ENCODE measurements at places on chromosomes 11 and 22. TPM values are rescaled to one million over a fixed set of nuclear protein-coding genes. Genes with fewer than 3 reads are reported as not detected.

GRCh38 chr11:10405865-10406592 lies 49.0 kb upstream of the AMPD3 start:
- DNase-seq, result peak; percentile 93

GRCh38 chr11:134267461-134267860 lies 8.7 kb upstream of the GLB1L3 start:
- no peak for DNase-seq

GRCh38 chr11:47175746-47176327 lies 842 bp downstream of the ARFGAP2 start:
- DNase-seq, result no peak

- DNase-seq, result no peak
These were observed 10.9 kb upstream of the FGF3 start for GRCh38 chr11:69830086-69830485.

Gene KCNA4
- total RNA-seq, result 1.4 TPM

Gene SMIM35
- not detected for total RNA-seq

- DNase-seq, result no peak
These were observed 762 bp downstream of the ANKRD13D start for GRCh38 chr11:67289651-67290479.

DNA sequence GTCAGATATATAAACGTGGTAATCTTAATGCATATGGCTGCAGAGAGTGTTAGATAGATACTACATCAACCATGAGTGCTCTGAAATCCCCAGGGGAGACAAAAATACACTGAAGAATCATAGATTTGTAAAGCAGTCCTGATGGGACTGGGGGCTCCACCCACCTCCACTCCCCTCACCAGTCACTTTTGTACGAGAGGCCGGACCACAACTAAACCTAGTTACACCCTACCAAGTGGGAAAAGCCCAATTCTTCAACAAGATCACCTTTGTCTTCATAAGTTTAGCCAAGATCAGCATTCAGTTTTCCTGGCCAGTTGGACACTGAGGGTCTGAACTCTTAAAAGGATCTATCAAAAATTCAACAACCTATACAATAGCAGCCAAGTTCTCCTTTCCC lies 1.5 kb downstream of the SF1 start:
- no peak for DNase-seq

- DNase-seq, result peak; percentile 95
These were observed 20.6 kb downstream of the PARVA start for GRCh38 chr11:12397931-12398334.

DNA sequence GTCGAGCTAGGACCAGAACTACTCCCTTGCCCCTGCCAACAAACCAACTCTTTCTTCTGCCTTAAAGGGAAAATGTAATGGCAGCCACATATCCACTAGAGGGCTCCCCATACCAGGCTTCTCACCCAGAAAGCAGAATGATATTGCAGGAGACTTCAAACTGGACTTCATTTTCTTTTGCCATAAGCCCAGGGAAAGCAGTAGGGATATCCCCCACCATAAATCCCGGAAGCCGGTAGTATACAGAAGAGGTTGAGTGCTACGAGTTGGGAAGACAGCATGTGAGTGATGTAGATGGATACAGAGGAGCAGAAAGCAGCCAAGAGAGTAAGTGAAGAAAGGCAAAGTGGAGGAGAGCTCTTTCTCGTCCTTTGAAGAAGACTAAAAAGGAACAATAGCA lies 12.1 kb downstream of the PLAAT5 start:
- DNase-seq, result peak; percentile 89

DNA sequence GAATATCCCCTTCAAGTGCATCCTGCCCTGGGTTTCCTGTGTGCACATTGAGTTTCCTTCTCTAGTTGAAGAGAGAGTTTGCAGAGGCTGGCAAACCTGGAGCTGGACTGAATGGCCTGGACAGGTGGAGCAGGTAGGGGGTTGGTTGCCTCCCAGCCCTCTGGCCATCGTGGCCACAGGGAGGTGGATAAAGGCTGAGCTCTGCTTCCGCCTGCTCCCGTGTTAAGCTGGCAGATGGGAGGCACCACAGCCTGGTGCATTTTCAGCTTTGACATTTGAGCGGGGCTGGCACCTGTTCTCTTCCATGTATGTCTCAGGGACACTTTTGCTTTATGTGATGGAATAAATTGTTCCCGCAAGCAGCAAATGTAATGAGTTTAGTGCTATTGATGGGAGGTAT lies 11.1 kb downstream of the MICAL2 start:
- DNase-seq, result no peak

DNA sequence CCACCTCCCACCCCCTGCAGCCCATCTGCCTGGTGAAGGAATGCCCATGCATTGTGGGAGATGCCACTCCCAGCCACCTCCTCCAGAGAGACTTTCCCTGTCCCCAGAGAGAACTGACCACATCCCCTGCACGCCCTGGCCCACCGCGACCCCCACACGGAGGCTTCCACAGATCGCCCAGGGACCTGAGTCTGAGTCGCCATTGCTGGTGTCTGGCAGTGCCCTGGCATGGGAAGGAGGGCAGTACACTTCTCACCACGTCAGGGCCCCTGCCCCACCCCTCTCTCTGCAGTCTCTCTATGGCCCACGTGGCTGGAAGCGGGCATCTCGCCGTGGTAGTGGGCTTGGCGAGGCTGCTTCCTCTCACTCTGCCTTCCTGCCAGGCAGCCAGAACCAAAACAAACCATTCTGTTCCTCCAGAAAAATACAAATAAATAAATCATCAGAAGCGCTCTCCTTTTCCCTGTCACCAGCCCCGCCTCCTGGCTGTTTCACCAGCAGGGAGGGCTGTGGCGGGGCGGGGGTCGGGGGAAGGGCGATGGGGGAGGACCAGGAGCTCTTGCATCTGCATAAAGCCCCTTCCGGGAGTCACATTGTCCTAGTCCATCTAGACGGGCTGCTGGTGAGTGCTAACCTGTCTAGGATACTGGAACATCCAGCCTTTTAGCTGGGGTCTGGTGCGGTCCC lies 20.9 kb downstream of the SHISAL1 start:
- no peak for DNase-seq

DNA sequence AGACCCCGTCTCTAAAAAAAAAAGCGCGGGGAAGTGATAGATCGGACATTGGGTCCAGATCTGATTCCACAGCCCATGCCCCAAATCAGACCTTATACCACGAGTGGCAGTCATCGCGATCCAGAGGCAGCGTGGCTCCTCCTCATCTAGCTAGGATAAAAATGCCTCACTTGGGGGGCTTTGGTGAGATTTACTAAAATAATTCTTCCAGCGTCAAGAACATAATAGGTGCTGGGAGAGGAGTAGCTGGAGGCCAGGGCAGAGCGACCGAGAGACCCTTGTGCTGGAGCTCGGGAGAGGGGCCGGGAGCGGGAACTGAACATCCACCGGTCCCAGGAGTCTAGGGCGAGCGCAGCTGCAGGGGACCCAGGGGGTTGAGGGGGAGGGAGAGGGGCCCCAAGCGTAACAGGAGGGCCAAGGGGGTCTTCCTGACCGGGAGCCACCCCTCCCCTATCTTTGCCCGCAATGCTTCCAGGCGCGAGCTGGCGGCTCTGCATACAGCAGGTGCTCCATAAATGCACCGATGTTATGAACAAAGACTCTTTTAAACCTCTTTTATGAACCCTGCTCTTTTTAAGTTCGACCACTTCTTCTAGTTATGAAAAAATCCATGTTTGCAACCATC lies 823 bp upstream of the CPT1A start:
- DNase-seq, result no peak

Gene SMCO4
- total RNA-seq, result 6.7 TPM

- peak; percentile 96 for DNase-seq
These were observed 14.6 kb upstream of the TEF start for GRCh38 chr22:41367039-41367679.

- DNase-seq, result peak; percentile 76
These were observed 44.6 kb downstream of the RDX start for GRCh38 chr11:110251836-110252235.

DNA sequence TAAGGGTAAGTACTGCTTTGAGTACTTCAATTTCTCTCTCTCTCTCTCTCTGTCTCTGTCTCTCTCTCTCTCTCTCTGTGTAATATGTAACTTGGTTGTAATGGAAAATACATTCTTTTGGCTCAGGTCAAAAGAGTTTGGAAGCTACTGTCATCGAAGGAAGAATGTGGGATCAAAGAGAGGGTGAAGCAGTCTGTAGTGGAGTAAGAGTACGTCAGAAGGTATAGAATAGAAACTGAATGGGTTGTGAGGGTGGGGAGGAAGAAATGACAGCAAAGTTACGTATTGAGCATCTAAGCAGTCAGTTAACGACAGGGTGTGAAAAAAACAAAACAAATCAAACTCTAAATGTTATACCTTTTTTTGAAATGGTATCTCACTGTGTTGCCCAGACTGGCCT lies 10.0 kb downstream of the NCAM1 start:
- DNase-seq, result no peak

Gene LRP5
- 8.3 TPM for total RNA-seq

- peak; percentile 73 for DNase-seq
These were observed 5.6 kb upstream of the TMA7B start for GRCh38 chr22:39954584-39955055.

Gene USH1C
- not detected for total RNA-seq

GRCh38 chr11:38476808-38477575 lies 1879.0 kb upstream of the RAG2 start:
- no peak for DNase-seq

DNA sequence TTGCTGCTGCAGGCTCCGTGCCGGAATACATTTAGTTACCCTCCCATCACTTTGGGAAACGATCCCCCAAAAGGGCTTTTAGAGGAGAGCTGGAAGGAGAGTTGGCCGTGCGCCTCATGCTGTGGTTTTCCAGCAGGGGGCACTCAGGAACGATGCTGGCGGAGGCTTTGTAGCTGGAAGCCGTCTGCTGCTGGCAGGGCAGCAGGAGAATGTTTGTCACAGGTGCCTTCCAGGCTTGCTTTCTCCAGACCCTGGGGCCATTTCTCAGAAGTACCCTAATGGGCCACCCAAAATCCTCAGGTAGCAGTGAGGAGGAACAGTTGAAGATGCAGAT lies 30.0 kb upstream of the CABP7 start:
- DNase-seq, result peak; percentile 58

Gene CHRDL2
- not detected for total RNA-seq

- DNase-seq, result peak; percentile 41
These were observed 748 bp downstream of the RAB30 start for GRCh38 chr11:83070731-83071566.

- DNase-seq, result peak; percentile 88
These were observed 19.5 kb downstream of the TXN2 start for GRCh38 chr22:36461665-36462649.

Measured in fibroblast of the aortic adventitia (primary cell).